ENCODE measurements at places on chromosomes 7 and 10.

GRCh38 chr10:113137941-113138685, 188.1 kb downstream of the TCF7L2 start:
- no peak for DNase-seq

DNA sequence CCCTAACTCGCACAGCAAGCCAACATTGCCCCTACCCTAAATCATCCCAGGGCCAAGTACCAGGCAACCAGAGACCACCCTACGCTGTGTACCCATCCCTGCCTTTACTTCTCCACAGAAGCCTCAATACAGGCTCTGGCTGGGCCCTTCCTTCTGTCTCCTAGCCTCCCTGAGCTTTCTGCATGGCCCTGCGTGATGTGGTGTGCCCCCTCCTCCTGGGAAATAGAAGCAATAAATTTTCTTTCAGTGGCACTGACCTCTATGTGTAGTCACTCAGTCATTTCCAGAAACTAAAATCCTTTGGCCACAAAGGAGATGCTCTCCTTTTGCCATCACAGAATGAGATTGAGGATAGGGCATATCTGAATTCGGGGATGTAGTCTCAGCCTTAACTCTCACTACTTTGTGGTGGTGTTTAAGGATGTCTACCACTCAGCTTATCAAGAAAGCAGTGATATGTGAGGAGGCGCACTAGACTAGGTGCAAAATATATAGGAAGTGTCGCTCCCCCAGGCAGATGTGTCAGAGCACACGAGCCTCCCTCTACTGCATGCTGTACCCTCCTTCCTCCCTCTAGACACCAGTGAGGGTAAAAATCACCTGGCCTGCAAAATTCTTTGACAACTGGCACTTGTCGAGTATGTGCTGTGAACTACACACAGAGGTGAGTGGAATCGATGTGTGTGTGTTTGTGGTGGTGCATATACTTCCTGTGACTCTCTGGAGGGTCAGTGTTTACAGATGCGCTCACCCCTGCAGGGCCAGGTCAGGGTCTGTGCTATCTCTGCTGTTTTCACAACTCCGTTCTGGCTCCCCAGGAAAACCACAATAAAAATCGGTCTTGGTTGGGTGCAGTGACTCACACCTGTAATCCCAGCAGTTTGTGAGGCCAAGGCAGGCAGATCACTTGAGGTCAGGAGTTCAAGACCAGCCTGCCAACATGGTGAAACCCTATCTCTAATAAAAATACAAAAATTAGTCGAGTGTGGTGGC, 825.9 kb upstream of the IGFBP3 start:
- DNase-seq, result no peak

- no peak for DNase-seq
Measured at GRCh38 chr10:84156768-84157167, 16.8 kb upstream of the GPR15LG start.

DNA sequence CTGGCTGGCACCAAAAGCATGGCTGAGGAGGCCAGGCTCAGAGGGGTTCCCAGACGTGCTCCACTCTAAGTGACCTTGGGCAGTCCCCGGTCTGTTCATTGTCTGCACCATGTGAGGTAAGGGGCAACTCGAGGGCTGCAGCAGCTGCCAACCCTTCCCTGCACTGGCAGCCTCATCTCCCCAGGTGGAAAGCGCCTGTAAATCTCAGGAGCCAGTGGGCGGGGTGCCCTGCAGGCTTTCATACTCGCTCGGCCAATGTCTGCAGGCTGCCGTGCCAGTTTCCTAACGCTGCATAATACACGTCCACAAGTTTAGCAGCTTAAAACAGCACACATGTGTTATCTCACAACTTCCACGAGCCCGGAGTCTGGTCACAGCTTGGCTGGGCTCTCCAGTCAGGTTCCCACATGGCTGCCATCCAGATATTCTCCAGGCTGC, 12.6 kb upstream of the GDF10 start:
- no peak for DNase-seq

DNA sequence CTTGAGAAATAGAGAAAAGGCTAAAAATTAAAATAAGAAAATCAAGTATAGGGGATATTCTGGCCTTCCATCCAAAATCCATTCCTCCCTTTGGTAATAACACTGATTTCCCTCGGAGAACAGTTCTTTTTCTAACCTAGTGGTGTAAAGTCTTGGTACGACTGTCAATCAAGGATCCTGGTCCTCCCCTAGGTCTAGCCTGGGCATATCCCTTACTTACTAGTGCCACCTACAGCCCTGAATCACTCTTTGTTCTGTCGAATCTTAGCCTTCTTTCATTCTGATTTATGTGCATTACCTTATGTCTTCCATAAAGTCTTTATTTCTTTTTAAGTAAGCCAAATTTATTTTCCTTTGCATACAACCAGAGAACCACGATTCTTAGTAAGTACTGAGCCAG, 298.7 kb upstream of the LRRTM3 start:
- no peak for DNase-seq

DNA sequence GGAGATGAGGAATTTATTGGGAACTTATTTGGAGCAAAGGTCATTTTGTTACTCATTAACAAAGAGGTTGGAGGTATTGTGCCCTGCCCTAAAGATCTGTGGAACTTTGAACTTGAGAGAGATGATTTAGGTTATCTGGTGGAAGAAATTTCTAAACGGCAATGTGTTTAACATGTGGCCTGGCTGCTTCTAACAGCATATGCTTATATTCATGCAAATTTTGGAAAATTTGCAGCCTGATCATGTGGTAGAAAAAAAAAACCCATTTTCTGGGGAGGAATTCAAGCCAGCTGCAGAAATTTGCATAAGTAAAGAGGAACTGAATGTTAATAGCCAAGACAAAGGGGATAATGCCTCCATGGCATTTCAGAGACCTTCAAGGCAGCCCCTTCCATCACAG, 10.7 kb upstream of the PANK1 start:
- DNase-seq, result no peak

DNA sequence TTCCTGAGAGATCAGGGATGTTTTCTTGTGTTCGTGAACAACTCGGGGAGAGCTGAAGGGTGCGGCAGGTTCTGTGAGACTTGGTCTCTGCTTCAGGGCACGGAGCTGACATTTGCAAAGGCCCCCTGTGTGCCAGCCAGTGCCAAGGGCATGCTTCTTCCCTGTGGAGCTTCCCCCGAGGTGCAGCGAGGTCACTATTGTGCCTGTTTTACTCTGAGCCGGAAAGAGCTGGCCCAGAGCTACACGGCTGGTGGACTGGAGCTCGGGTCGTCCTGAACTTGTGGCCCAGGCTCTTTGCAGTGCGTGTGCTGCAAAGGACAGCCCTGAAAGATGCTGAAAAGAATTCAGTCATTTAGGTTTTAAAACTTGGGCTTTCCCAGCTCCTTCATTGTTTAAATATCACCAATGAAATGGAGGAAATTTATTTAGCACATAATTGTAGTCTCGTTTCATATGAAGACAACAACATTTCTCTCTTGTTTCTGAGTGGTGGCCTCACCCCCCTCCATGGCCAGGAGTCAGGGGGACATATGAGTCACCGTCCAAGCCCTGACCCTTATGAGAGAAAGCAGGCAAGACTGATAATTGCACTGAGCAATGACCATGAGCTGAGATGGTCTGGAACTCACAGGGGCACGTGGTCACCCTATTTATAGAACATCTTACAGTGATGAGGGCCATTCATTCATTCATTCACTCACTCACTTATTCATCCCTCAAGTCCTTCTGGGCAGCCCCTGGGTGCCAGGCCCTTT, 102.6 kb downstream of the PTPRE start:
- DNase-seq, result no peak

DNA sequence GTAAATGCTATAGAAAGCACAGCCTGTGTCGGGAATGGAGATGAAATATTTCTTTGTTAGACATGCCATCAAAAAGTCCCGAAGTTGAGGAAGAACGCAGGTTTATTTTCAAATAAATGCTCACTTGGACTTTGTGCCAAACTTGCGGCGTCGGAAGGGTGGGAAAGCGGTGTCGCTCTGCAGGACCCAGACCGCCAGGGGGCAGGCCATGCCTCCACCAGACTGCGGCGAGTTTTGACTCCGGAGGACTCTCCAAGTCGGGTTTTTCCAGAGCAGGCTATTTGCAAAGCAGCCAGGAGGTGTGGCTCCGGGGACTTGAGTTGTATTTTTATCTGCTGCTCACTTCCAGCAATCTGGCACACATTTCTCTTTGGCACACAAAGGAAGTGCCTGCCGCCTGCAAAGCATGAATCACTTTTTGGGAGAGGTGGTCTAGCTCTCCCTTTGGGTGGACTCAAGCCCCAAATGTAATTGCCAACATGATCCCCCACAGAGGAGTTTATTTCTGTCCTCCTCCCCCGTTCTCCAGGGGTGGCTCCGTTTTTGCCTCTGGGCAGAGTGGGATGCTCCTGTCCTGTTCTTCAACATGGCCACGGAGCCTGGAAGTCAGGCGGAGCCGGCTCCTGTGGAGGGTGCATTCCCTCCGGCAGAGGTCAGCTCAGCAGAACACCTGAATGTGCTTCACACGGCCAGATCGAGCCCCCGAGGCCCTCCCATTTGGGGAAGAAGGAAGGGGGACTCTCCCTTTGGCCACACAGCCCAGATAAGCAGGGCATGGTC, 82.3 kb upstream of the GPR26 start:
- peak; percentile 71 for DNase-seq

GRCh38 chr7:47941136-47941844, 7.0 kb downstream of the PKD1L1 start:
- peak; percentile 81 for DNase-seq

DNA sequence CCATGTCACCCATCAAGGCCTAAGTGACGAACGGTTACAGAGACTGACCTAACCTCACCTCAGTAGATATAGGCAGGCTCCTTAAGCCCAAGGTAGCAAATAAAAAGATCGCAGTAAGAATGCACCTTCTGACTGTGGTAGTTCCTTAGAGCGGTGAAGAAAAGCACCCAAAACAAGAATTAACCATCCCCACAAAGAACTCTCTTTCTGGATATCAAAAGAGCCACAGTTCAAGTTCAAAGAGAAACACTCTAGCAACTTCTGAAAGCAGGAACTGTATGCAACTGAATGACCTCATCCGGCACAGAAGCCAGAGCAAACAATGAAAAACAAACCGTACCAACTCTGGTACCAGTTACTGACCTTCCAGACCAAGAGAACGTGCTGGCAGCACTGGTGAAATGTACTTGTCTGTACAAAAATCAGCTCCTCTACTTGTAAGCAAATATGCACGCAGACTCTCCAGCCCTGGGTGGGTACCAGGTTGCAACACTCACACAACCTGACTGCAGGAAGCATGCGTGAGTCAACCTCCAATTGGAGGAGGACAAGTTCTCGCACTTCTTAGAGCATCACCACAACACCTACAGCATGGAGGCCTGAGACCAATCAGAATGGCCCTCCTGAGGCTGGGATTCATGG, 202.7 kb downstream of the FAM107B start:
- DNase-seq, result no peak

GRCh38 chr7:23343806-23344475, 44.8 kb downstream of the MALSU1 start:
- DNase-seq, result no peak

DNA sequence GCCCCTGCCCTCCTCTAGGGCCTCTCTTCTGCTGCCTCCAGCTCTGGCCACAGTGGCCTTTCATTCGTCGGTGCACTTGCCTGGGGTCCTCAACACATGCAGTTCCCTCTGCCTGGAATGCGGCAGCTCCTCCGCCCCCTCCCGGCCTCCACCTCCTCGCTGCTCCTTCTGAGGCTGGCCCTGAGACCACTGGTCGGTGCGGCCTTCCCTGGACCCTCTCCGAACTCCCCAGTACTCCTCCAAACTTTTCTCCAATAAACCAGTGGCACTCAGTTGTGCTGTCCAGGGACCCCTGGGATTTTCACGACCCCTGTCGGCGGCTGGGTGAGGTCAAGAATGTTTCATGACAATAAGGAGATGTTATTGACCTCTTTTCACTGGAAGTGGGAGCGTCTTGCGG, 53.5 kb downstream of the BMS1 start:
- DNase-seq, result no peak

- DNase-seq, result no peak
Measured at GRCh38 chr10:47244560-47245500, 55.2 kb upstream of the GDF10 start.

GRCh38 chr10:101565370-101565900, 22.6 kb downstream of the POLL start:
- DNase-seq, result no peak

DNA sequence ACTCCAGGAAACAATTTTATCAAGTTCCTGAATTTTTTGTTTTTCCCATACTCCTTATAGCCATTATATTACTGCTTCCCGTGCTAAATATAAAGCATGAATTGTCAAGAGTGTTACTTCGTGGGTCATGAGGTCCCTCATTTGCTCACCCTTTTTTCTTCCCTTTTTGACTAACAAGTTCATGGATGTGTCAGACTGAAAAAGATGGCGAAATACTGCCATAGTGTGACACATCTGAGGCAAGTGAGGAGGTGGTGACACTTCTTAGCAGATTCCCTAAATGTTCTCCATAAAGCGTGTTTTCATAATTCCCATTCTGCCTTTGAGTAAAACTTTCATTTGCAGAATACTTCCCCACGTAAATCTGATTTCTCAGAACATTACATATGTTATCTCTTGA, 269.6 kb upstream of the FZD1 start:
- no peak for DNase-seq

- no peak for DNase-seq
Measured at GRCh38 chr10:81875467-81876252, 666 bp downstream of the NRG3 start.

GRCh38 chr10:48450233-48450740, 143.8 kb downstream of the MAPK8 start:
- DNase-seq, result no peak

- no peak for DNase-seq
Measured at GRCh38 chr7:1523844-1524243, 6.7 kb upstream of the MAFK start.

DNA sequence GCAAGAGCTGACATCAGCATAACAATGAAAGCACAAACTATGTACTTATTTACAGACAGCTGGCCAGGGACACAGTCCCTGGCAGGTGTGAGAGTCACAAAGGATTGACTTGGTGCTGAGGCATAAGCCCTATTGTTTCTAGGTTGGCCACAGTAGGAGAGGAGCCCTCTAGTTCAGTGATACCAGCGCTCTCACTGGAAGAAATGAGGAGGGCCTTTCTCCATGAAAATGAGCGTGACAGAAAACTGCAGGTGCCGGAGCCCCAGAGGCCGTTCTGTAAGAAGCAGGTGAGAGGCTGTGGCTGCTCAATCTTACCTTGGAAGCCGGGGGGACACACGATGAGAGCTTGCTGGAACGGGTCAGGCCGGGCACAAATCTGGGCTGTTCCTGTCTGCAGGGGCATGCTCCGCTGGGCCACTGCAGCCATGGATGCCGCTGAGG, 90.5 kb downstream of the CLEC2L start:
- DNase-seq, result no peak

DNA sequence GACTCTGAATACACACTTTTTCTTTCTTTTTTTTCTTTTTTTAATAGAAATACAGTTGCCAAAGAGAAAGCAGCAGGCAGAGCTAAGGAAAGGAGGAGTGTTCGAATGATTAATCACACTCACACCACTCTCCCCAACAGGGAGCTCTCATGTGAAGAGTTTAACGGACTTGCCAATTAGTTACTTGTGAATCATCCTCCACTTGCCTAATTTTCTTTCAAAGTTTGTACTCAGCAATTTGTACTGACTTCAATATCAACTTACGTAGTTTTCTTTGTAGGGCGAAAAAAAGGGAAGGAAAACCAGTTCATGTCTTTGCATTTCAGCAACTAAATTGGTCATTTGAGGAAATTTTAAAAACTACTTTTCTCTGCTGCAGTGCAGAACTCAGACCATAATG, 109.2 kb downstream of the PIP4K2A start:
- DNase-seq, result no peak

Data from AG08396 (cell line).